ENCODE measurements at places on chromosomes 6 and 20.

GRCh38 chr6:37347670-37348111 lies 6.1 kb upstream of the RNF8 start:
- no peak for DNase-seq

DNA sequence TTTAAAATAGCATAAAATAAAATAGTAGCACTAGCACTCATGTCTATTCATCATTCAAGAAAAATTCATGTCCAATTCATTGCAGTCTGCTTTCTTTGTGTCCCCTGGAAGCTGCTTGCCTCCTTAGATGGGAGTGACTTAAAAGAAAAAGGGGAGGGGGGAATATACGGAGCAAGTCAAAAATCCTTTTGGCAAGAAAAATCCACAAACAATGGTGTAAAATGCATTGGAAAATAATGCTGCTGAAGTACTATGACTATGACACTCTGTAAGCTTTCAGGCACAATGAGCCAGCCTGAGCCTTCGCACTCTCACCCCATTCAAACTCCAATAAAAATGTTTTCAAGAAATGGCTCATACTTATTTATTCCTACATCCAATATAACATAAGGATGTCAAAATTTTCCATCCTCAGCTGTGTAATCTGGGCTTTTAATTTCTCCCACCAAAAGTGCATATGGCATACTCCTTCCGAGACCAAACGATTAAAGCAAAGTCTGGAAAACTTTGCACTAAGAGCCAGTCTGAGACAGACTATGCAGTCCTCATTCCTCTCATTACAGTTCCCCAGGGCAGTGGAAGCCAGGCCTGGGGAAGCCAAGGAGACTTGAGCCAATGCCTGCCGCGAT lies 790 bp downstream of the NEDD9 start:
- no peak for DNase-seq

DNA sequence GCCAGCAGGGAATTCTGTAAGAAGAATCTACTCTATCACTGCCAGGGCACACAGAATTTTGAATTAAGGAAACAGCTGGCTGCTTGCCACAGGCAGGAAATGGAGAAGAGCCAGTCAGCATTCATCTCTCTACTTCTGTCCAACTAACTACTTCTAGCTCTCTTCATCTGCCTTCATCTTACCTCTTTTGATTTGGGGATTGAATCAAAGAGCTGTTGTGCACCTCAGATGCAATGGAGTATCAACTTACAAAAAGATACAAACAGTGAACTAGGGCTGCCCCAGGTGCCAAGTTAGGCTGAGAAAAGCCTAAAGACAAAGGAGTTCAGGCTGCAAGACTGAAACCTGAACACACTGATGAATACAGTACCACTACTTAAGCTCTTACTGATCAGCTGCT lies 82.0 kb downstream of the PTPRK start:
- DNase-seq = peak; percentile 28

DNA sequence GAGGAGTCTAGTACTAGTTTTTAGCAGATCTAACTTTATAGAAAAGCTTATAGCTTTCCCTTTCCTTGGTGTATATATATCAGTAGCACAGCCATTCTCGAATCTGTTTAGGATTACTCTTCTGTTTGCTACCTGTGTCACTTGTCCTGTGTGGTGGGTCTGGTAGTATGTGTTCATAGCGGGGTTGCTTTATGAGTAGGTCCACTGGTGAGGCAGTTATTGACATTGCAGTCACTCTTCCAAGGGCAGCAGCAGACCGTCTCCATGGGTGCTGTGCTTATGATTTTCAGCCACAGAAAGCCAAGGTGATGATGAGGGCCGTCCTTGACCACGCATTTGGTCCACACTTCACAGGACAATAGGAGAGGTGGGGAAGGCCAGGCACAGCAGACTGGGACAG lies 171.5 kb downstream of the CDKAL1 start:
- no peak for DNase-seq

GRCh38 chr6:25844518-25844917 lies 12.7 kb upstream of the SLC17A1 start:
- no peak for DNase-seq

- DNase-seq = no peak
These were observed 65.3 kb downstream of the NRSN1 start for GRCh38 chr6:24191346-24191745.

- DNase-seq = no peak
These were observed 1.4 kb downstream of the SLC35F1 start for GRCh38 chr6:117908246-117909068.

DNA sequence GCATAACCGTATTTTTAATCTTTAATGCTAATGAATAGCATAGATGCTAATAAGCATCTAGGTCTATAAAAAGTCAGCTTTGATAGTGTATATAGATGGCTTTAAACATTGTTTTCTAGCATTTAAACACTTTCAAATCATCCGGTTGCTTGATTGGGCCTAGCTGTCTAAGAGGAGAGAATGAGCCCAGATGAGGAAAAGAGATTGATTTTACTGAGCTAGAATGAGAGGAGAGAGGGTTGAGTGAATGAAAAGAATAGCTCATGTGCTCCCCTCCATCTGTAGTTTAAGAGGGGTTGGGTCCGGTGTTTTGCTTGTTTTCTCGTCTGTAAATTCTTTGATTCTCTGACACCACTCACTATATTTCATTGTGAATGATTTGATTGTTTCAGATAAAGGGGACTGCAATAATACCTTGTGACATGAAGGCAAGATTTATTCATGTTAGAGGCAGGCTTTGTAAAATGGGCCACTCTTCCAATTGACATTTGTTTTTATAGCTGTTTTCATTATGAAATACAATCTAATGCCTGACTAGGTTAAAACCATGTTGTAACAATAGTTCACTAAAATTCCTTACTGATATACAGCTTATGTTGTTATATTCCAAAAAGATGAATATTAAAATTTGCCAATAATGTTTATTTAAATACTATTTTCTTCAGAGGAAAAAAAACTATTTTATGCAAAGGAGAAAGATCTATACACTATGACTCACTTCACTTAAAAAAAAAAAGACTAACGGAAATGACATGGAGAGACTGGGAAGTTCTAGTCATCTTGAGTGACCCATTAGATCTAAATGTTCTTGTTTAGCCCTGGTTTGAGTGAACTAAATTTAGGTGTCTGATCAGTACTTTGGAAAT lies 3.2 kb downstream of the PTPN1 start:
- DNase-seq = no peak

- DNase-seq = no peak
These were observed 48.3 kb upstream of the EEF1A1 start for GRCh38 chr6:73569121-73569520.

GRCh38 chr20:23155141-23155590 lies 69.0 kb upstream of the CD93 start:
- DNase-seq = no peak

GRCh38 chr6:47484616-47485015 lies 7.0 kb downstream of the CD2AP start:
- peak; percentile 67 for DNase-seq

DNA sequence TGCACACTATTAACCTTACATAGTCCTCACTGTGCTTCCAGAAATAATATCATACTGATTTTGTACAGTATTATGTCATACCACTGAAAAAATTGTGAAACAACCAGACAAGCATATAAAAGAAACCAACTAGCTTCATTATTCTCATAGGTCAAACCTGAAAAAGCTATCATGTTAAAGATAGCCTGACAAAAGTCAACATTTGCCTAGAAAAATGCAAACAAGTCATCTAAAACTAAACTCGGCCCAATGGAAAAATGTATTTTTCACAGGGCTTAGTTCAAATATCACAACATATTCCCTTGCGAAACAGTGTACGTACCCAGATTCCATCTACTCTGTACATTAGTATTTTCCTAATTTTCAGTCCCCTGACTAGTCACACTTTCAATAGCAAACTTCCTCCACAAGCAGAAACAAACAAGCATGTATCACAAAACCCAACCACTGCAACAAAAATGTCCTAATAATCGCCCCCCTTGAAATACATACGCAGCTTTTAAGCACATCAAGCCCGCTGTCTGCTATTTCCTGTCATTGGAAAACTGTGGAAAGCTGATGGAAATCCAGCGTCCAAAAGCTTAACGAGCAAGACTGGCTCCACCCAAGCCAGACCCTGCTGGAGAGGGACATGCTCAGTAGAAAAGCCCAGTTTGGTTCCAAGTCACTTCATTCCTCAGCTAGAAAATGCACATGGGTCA lies 93.1 kb downstream of the EPB41L2 start:
- DNase-seq = no peak

DNA sequence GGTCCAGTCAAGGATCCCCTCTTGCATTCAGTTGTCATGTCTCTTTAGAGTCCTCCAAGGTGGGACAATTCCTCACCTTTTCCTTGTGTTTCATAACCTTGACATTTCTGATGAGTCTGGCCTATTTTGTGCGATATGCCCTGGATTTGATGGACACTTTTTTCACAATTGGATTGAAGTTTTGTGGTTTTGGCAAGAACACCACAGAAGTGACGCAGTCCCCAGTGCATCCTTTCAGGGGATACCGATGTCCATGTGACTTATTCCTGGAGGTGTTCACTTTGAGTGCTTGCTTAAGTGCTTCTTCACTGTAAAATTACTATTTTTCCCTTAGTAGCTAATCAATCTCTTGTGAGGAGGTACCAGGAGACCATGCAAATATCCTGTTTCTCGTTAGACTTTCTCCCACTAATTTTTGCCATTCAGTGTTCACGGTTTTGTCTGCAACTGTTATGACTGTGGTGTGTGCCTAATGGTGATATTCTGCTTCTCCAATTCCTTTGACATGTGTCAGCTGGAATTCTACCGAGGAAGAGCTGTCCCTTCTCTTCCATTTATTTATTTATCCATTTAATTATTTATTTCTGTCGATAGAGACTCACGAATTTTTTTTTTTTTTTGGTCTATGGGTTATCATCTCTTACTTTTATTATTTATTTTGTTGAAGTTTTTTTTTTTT lies 30.8 kb downstream of the BPIFB4 start:
- DNase-seq = no peak

DNA sequence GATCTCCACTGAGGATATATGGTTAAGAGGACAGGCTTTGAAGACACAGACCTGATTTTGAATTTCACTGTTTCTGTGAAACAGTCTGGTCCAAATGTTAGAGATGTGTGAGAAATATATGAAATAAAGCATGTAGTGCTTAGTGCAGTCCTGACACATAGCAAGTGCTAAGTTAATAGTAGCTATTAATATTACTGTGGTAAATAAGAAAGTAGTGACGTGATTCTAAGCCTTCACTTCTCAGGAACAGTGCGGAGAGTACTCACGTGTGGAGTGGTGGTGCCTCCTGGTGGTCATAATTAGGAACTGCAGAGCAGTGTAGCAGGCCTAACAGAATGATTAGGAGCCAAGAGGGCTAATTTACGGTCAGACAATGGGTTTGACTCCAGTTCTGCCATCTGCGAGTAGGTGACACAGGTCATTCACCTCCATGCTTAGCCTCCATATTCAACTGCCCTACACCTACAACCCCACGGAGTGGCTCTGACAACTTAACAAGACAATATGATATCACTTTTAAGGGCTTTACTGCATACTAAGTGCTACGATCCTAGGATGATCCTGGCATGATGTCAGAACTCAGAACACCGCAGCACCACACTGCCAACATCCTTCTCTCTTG lies 106.2 kb downstream of the JPH2 start:
- DNase-seq = peak; percentile 41

- DNase-seq = no peak
These were observed 89.2 kb downstream of the ARID1B start for GRCh38 chr6:156866220-156867015.

GRCh38 chr20:44028868-44029847 lies 114.5 kb downstream of the TOX2 start:
- DNase-seq = no peak

DNA sequence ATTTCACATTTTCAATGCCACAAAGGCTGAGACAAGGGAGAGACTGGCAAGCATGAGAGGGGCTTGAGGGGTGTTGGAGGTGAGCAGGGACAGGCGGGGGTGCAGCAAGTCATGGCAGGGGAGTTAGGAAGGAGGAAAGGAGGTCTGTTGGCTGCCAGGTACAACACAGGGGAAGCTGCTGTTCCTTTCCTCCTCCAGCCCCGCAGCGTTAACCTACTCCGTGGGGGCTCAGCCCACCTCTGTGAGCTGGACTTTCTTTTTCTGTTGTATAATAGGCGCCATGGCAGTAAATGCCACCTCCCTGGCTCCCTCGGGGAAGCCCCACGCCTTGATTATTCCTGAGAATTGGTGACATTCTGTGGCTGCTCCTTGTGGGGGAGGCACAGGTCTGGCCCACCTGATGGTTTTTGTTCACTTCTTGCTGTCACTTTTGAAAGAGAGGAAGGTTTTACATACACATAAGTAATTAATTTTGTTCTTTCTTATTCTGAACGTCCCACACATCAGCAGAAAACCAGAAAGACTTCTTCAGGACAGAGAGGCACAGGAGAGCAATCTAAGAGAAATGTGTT lies 293.2 kb downstream of the TSHZ2 start:
- no peak for DNase-seq

DNA sequence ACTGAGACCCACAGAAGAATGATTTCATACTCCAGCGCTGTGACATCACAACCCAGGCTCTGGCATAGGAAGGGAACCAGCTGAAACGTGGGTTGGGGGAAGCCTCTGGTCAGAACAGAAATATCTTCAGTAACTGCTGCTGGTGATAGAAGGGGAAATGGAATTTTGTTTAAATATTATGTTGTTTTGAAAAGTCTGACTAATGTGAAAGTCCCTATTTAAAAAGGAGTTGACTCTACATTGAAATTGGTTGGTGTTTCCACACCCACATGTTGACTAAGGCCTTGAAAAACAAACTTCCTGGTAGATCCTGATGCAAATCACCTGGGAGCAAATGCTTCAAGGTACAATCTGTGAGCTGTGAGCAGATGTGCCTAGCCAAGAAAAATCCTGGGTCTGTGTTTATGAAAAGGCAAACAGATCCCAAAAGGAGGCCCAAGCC lies 24.5 kb upstream of the TCP11 start:
- no peak for DNase-seq

GRCh38 chr20:25399037-25399430 lies 8.4 kb upstream of the ABHD12 start:
- peak; percentile 60 for DNase-seq

GRCh38 chr20:25054995-25055629 lies 2.8 kb downstream of the ACSS1 start:
- no peak for DNase-seq

DNA sequence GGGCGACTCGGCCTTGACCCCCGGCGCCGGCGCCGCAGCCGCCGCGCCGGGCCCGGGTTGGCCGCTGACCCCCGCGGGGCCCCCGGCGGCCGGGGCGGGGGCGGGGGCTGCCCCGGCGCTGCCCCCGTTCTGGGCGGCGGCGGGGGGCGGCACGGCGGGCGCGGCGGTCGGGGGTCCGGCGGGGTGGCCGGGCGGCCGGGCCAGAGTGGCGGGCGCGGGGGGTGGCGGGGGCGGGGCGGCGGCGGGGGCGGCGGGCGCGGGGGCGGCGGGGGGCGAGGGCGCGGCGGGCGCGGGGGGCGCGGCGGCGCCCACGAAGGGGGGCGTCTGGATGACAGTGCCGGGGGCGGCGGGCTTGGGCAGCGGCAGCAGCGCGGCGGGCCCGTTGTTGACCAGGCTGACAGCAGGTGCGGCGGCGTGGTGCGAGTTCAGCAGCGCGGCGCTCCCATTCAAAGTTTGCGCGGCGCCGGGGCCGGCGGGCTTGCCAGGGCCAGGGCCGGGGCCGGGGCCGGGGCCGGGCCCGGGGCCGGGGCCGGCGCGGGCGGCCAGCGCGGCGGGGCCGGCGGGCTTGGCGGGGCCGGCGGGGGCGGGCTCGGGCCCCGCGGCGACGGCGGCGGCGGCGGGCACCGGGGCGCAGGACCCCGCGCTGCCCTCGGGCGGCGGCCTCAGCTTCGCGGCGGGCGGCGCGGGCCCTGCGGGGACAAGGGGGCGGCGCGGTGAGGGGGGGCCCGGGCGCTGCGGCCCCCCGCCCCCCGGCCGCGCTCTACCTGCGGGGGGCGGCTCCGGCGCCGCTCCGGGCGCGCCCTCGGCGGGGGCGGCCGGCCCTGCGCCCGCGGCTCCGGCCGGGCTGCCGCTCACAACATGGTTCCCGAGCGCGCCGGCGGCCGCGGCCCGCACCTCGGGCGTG lies 659 bp downstream of the TAF4 start:
- no peak for DNase-seq
